GM04503 (cell line): ENCODE measurements at places on chromosomes 11 and 22.

DNA sequence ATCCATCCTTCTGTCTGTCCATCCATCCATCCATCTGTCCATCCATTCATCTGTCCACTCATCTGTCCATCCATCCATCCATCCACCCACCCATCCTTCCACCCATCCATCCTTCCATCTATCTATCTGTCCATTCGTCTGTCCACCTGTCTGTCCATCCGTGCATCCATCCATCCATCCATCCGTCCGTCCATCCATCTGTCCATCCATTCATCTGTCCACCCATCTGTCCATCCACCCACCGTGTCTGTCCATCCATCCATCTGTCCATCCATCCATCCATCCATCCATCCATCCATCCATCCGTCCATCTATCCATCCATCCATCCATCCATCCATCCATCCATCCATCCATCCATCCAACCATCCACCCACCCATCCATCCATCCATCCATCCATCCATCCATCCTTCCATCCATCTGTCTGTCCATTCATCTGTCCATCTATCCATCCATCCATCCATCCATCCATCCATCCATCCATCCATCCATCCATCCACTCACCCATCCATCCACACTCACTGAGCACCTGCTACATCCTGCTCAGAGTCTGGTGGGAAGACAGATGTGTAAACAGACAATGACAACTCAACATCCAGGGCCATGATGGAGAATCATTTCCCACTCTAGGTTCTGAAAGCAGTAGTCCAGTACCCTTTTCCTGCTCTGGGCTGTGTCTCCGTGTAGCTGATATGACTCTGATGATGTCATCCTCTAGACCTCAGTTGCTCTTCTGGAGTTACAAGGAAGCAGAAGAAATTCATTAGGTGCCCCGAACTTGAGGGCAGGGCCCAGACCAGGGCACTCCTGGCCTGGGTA is 30.8 kb upstream of the MYEOV start:
- no peak for DNase-seq

GRCh38 chr11:112961751-112962578 is 745 bp downstream of the NCAM1 start:
- DNase-seq, result no peak

DNA sequence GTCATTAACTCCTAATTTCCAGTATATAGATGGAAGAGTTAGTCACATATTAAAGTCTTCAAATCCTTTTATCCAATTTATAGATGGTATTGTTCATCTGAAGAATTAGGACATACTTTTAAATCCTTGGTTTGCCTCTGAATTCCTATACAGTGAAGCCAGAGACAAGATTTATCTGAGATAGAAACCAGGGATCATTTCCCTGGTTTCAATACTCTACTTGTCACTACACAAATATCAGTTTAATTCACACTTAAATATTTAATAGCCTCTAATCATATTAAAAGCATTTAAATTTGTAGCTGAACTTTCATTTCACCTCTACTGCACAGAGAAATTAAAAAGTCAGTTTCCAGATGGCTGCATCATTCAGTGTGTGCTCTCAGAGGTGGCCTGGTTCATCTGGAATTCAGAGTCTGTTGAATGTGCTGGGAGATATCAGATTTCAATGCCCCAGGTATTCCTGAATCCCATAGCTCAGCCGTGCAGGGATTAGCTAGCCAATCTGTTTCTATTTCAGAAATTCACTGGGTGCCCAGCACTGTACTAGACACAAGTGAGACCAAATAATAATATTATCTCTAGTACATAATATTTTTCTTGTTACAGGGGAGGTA is 344.3 kb downstream of the AASDHPPT start:
- DNase-seq, result no peak

DNA sequence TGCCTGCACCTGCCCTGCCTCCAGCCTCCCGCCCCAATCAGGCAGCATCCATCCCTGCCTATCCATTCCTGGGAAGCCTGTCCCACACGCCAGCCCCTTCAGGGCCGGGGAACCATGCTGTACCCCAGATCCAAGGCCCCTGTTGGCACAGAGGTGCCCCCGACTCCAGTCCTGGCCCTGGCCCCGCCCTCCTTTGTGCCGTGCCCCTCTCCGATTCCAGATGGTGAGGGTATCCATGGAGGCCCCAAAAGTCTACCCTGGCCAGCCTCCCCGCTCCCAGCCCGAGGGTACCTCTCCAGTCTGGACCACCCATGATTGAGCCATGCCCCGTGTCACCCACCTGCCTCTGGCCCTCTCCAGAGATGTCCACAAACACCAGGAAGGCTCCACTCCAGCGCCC is 2.7 kb upstream of the TH start:
- no peak for DNase-seq

GRCh38 chr22:44195189-44195871 is 14.6 kb downstream of the PARVG start:
- no peak for DNase-seq

GRCh38 chr22:20427104-20427944 is 10.3 kb downstream of the SCARF2 start:
- no peak for DNase-seq

GRCh38 chr22:32515084-32515483 is 40.5 kb downstream of the FBXO7 start:
- DNase-seq, result no peak

GRCh38 chr11:118897721-118898310 is 14.1 kb downstream of the CXCR5 start:
- DNase-seq, result no peak

GRCh38 chr11:101775033-101775432 is 139.8 kb upstream of the CEP126 start:
- no peak for DNase-seq

DNA sequence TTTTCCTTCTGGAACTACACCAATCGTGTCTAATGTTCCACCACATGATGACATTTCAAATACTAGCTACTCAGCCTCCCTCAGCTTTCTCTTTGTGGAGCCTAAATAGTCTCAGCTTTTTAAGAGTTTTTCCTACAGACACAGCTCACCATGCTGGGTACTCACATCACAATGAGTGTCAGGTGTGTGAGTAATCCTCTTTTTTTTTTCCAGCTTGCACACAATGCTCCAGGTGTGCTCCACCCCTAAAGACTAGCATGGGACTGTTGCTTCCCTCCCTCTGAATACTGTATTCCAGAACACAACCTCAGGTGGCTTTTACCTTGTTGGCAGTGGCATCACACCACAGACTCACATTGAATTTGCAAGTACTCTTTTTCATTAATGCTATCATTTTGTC is 11.7 kb downstream of the BTG4 start:
- DNase-seq, result no peak

DNA sequence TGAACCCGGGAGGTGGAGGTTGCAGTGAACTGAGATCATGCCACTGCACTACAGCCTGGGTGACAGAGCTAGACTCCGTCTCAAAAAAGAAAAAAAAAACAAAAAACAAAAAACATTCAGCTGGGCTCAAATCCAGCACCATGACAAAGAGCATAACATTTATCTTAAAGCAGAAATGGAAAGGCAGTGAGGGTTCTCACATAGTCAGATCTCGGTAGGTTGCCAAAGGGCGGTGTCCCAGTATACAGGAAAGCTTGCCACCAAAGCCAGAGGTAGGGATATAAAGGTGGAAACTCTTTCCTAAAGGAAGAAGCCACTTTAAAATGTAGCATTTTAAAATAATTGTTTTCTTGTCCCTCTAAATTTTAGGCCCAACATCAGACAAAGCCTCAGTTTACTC is 22.4 kb upstream of the CAPRIN1 start:
- no peak for DNase-seq

GRCh38 chr11:77636731-77637344 is 756 bp downstream of the CLNS1A start:
- no peak for DNase-seq

DNA sequence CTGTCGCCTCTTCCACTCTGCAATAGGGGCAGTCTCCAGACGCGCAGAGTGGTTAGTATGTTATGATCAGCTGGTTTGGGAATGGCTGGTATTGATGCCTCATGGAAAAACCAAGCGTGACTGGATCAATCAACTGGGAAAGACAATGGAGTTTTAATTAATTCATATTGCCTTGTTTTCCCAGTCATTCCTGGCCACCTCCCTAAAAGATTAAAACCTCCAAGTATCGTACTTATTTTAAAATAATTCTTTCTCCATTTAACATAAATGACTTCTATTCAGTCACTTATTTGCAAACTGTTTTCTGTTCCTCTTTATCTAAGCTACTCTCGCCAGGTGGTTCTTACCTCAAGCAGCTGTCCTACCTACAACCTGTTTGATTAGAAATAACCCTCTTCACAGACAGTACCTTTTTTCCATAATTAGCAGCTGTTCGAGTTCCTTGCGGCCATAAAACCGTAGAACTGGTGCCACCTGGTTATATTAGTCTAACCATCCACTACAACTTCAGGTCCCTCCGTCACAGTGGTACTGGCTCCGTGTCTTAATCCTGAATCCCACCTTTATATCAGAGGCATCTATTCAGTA is 898 bp downstream of the ZNF215 start:
- no peak for DNase-seq

DNA sequence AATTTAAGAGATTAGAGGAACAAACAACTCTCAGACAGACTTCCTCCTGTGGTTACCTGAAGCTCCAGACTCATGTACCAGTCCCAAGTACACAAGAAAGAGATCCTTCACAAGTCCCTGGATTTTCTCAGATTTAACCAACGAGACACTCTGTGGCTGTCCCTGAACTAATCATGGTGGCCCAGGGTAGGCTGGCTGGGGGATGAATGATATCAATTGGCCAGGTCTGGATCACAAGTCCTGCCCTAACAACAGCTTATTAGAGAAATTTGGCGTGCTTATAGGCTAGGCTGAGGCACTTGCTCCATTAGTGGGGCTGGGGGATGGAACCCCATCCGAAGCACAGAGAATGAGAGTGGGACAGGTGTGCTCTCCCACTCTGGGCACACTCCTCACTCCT is 22.1 kb downstream of the HEPHL1 start:
- DNase-seq, result no peak

GRCh38 chr22:17446698-17447097 is 77.4 kb downstream of the CECR2 start:
- DNase-seq, result no peak

DNA sequence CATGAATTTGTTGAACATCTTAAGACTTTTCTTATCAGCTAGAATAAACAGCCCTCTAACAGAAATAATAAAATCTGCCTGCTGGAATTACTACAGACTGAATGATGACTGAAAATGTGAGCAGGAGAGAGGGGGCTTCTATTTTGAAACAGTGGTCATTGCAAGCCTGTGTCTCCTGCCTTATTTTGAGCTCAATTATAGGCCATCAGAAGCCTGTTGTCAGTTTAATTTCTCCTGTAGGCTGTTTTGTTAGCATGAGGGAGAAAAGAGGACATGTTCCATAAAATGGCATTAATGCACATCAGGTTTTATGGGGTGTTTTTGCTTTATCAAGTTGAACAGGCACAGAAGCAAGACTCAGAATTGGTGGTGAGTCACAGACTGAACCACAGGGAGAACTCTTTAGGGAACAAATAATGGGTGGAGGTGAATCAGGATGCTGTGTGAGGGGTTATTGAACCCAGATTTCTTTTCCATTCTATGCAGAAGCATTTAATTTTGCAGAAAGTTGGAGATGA is 129.1 kb downstream of the PARVA start:
- DNase-seq, result peak; percentile 24

GRCh38 chr22:23243006-23243573 is 62.8 kb downstream of the BCR start:
- no peak for DNase-seq

GRCh38 chr22:42697542-42698013 is 23.1 kb downstream of the A4GALT start:
- peak; percentile 38 for DNase-seq

DNA sequence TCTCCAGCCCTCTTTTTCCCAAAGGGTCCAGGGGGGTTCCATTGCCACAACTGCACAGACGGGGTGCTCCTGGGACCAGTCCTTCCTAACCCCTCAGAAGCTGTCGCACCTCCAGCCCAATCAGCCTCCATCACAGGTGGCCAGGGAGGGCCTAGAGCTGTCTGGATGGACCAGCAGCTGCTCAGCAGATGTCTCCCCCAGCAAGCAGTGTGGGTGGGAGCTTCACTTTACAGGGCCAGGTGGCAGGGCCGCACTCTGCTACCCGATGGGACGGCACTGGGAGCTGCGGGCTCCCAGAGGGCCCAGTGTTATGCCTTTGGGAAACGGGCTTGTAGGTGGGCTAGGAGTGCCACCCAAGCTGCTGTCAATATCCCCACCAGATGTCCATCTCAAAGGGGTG is 120.5 kb downstream of the DSCAML1 start:
- no peak for DNase-seq

GRCh38 chr22:50072714-50073538 is 12.3 kb downstream of the MLC1 start:
- no peak for DNase-seq

DNA sequence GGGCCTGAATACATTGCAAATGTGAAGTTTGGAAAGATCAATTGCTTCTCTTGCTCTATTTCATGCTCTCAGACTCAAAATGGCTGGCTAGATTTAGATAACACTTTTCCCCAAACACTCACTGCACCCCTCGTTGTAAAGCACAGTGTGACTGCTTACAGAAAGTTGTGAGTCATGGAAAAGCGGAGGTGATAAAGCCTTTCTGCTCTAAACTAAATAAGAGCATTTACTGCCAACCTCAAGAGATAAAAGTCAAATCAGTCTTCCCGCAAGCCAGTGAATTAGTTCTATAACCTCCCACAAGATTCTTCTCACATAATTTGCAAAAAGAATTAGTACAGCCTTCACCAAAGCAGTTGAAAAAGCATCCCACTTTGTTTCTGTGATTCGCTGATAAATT is 168.7 kb downstream of the WT1 start:
- DNase-seq, result no peak

DNA sequence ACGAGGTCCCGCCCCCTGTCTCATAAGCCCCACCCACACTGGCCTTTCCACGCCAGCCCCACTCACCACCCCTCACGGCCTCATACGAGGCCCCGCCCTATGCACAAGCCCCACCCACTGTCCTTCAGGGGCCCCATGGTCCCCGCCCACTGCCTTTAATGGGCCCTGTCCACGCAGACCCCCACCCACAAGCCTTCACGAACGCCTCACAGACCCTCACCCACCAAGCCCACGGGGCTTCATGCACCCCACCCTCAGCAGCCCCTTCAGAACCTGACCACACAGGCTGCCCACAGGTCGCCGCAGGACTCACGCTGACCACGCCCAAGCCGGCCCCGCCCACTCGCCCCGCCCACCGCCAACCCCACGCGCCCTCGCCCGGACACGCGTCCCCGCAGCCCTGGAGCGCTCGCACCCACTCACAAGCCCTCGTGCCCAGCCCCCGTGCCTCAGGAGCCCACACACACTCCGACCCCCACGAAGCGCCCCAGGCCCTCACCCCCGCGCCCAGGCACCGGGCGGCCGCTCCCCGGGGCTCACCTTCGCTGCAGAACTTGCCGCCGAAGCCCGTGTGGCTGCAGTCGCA is 10.5 kb downstream of the NRXN2 start:
- no peak for DNase-seq

DNA sequence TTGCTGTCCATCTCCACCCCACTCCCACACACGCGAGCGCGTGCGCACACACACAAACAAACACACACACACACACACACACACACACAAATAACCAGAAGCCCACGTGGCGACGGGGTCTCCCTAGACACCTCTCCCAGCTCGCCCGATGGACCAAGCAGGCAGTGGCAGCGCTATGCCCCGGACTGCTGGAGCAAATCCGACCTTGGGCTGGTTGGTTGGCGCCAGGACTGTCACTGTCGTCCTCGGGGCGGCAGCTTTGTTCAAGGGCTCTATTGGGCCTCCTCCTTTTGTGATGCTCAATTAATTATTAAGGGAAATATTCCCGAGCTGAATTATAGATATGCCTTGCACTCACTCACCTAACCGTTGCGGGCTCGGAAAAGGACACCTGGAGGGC is 1.7 kb upstream of the KCNA4 start:
- DNase-seq, result no peak

GRCh38 chr22:38214302-38215056 is 12.7 kb downstream of the MAFF start:
- DNase-seq, result no peak
